ENCODE measurements at places on chromosomes 4 and X.

DNA sequence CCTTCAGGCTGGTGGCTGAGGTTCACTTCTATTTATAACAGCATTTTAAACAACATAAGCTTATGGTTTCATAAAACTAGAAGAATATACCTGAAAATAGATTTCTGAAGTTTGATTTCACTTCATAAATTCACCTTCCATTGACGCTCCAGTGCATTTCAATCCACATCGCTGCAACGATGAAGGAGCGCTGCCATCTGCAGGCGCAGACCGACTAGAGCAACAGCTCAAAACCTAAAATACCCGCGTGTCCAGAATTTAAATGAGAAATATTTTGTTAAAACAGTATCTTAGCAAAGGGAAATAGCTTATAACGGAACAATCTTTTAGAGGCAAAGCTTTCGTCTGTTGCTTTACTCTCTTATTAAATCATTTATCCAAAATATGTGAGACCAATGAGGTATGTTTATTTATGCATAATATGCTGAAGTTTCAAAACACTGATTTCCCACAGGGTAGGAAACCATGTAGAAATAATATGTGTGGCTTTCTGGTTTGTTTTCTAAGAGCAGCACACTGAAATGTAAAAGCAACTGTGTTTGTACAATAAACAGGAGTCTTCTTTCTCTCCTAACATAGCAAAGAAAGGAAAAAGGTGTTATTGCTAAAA, 816.4 kb upstream of the FRG1 start:
- no peak for DNase-seq

GRCh38 chr4:147354237-147354636, 126.7 kb upstream of the EDNRA start:
- no peak for DNase-seq

GRCh38 chrX:115322375-115322774, 32.9 kb downstream of the LUZP4 start:
- no peak for DNase-seq

DNA sequence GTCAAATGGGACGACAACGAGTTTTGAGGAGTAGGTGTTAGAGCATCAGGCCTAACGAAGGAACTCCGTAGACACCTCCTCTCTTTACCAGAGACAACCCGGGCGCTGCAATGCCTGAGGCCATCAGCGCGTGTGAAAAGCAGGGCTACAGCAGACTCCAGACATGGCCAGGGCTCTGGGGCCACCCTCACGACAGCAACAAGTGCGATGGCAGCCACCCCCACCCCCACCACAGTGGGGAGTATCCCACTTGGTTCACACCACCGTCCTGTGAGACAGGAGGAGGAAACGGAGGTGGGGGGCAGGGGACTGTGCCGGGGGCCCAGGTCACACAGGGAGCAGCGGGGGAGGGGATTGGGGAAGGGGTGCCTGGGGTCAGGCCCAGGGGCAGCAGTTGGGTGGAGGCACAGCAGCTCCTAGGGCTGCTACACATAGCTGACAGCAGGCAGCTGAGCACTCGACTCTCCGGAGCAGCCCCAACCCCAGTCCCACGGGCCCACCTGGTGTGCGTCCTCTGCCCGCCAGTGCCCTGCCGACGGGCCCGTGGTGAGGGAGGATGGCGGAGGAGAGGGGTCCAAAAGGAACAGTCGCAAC, 8.5 kb downstream of the LRPAP1 start:
- no peak for DNase-seq

DNA sequence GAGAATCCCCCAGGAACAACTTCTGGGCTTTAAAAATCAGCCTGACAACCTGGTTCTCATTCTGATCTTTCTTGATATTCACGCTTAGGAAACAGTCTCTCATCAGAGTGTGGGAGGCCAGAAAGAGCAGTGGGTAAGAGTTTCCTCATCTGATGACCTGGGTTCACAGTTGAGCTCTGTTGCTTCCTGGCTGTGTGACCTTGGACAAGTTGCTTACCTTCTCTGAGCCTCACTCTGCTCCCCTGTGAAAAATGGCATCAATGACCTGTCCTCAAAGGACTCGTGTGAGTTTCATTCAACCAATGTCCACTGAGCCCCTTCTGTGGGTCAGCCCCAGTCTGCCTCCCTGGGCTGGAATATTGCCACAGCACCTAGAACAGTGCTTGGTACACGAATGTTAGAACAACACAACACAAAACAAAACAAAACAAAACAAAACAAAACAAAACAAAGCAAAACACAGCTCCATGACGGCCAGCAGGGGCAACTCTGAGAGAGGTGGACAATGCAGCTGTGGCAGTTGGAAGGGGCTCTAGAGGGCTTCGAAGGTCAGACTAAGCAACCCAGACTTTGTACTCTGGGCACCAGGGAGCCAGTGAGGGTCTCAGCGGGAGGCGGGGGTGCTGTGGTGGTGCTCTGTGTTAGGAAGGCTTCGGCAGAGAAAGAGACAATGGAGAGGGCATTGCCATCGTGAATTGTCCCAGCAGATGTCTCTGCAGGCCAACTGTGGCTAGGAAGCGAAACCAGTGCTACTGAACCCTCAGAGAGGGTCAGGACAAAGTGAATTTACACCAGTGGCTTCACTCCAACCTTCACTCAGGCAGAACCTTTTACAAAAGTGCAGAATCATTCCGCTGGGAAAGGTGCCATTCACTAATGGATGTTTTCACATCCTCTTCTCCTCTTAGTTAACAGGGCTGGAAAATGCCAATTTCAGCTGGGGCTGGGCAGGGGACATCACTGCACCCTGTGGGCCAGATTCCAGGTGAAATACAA, 14.3 kb upstream of the C4orf50 start:
- no peak for DNase-seq

GRCh38 chr4:156966836-156967235, 4.8 kb downstream of the PDGFC start:
- no peak for DNase-seq

DNA sequence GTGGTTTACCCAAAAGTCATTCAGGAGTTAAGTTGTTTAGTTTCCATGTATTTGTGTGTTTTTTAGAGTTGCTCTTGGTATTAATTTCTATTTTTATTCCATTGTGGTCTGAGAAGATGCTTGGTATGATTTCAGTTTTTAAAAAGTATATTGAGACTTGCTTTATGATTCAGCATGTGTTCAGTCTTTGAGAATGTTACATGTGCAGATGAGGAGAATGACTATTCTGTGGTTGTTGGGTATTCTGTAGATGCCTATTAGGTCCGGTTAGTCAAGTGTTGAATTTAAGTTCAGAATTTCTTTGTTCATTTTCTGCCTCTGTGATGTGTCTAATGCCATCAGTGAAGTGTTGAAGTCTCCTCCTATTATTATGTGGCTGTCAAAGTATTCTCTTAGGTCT, 249.4 kb downstream of the ARHGAP10 start:
- DNase-seq = no peak

- DNase-seq = no peak
Measured at GRCh38 chrX:119251386-119251785, 15.3 kb downstream of the PGRMC1 start.

All from GM04504 (cell line).